ENCODE measurements at places on chromosomes 7 and 10. TPM values are rescaled to one million over a fixed set of nuclear protein-coding genes. Genes with fewer than 3 reads are reported as not detected.

CTAGE15 gene
- total RNA-seq, result not detected

RTKN2 gene
- total RNA-seq, result 0.91 TPM

PTF1A gene
- not detected for total RNA-seq

MBL2 gene
- not detected for total RNA-seq

CYP2E1 gene
- not detected for total RNA-seq

KCND2 gene
- total RNA-seq, result not detected

UNCX gene
- total RNA-seq, result not detected

ERVW-1 gene
- total RNA-seq, result not detected

DNAJB6 gene
- total RNA-seq, result 134 TPM

ZNF727 gene
- total RNA-seq, result not detected

ITGA8 gene
- not detected for total RNA-seq

GHITM gene
- 214 TPM for total RNA-seq

ZNF92 gene
- total RNA-seq, result 4.7 TPM

IL2RA gene
- not detected for total RNA-seq

SVIL gene
- 19.1 TPM for total RNA-seq

NFKB2 gene
- 57.0 TPM for total RNA-seq

ADRA2A gene
- 0.14 TPM for total RNA-seq

NXPH1 gene
- not detected for total RNA-seq

GRID2IP gene
- total RNA-seq, result not detected

ACTA2 gene
- 20.5 TPM for total RNA-seq

HOXA13 gene
- total RNA-seq, result 2.6 TPM

PSD gene
- total RNA-seq, result 0.55 TPM

COMMD3 gene
- 50.3 TPM for total RNA-seq

RPS24 gene
- total RNA-seq, result 2,682 TPM

SFTPD gene
- 0.26 TPM for total RNA-seq

PDIA4 gene
- total RNA-seq, result 183 TPM

FLNC gene
- total RNA-seq, result 4.7 TPM

TUBB8 gene
- total RNA-seq, result not detected

HSPA12A gene
- total RNA-seq, result 9.3 TPM

CPVL gene
- 0.55 TPM for total RNA-seq

PLXNA4 gene
- total RNA-seq, result 1.1 TPM

AKR1C4 gene
- total RNA-seq, result 0.24 TPM

INSIG1 gene
- total RNA-seq, result 17.3 TPM

VSTM4 gene
- 0.50 TPM for total RNA-seq

SFMBT2 gene
- 10.2 TPM for total RNA-seq

NPY gene
- total RNA-seq, result not detected

NEBL gene
- total RNA-seq, result 8.5 TPM

OGDHL gene
- 0.13 TPM for total RNA-seq

CRTAC1 gene
- total RNA-seq, result 2.0 TPM
